ENCODE measurements at places on chromosomes 1 and 21.
A peak's percentile ranks its signal among the peaks of the same experiment; 100 is the strongest.

DNA sequence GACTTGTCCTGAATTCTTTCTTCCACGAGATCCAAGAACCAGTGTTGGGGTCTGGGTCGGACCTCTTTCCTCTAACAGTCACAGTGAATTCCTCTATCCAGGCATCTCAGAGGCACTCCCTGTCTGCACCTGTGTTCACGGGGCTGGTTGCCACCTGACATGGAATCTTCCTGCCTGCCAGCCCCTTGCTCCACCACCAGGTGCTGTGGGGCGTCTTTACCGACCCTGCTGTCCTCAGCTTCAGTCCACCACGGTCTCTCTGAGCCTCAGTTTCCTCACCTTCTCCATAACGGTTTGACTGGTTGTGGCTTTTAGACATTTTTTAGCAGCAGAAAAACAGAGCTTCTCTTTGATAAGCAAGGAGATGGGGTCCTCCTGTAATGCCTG, 62.7 kb downstream of the SDC3 start:
- no peak for DNase-seq

DNA sequence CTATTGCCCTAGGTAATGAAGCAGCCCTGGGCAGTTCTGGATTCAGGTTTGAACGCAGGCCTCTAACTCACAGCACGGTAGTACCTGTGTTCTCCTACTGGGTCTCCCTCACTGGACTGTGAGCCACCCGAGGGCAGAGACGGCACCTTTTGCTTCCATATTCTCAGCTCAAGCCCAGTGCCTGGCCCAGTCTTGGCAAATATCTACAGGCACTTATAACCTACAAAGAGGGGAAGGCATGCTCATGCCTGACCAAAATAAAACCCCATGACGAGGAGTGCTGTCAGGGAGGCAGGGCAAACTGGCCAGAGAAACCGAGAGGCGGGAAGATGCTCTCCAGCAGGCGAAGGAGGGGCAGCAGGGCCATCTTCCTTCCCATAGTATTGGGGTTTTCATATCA, 91.1 kb downstream of the DDX20 start:
- DNase-seq: no peak

GRCh38 chr1:175287377-175287776, 94.8 kb upstream of the KIAA0040 start:
- no peak for DNase-seq

DNA sequence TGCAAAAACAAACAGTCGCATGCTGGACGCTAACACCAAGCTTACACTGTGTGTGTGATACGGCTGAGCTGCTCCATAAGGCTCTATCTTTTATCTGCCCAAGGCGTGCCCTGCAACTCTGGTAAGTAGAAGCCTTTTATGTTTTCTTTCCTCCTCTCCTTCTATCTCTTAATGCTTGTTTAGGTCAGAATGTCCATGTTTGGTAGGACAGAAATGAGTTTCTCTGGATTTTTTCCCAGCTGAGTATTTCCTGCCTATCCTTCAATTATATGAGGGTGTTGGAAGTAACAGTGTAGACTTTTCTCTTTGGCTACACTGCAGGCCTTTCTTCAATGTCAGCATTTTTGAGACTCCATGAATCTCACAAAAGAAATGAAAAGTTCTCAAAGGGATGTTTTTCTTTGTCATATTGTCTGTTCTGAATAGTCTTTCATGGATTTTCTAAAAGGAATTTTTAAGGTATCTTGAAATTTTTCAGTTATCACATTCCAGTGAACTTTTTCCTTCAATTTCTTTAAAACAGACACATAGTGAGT, 124.2 kb downstream of the MACF1 start:
- DNase-seq: no peak

- DNase-seq: no peak
Observed at GRCh38 chr1:207842506-207842905, 68.4 kb downstream of the CD34 start.

- DNase-seq: no peak
Observed at GRCh38 chr1:110956586-110956985, 7.1 kb downstream of the LRIF1 start.

GRCh38 chr1:153494976-153495535, 34.6 kb upstream of the S100A7 start:
- peak; percentile 55 for DNase-seq

DNA sequence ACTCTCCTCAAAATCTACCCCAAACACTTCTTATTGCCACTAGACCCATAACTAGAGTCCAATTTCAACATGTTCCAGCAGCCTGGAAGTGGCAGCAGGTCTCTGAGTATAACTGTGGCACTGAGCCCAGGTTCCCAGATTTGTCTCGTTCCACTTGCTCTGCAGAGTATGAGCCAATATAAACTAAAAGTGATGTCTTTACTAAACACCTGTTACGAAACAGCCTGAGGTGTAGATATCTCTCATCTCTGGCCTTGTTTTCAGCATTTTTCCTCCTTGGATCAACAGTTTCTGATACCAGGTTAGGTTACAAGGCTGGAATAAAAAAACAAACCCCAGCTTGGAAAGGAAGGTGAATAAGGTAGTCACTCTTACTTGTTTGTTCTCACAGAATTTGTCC, 25.2 kb upstream of the PRDX6 start:
- no peak for DNase-seq

DNA sequence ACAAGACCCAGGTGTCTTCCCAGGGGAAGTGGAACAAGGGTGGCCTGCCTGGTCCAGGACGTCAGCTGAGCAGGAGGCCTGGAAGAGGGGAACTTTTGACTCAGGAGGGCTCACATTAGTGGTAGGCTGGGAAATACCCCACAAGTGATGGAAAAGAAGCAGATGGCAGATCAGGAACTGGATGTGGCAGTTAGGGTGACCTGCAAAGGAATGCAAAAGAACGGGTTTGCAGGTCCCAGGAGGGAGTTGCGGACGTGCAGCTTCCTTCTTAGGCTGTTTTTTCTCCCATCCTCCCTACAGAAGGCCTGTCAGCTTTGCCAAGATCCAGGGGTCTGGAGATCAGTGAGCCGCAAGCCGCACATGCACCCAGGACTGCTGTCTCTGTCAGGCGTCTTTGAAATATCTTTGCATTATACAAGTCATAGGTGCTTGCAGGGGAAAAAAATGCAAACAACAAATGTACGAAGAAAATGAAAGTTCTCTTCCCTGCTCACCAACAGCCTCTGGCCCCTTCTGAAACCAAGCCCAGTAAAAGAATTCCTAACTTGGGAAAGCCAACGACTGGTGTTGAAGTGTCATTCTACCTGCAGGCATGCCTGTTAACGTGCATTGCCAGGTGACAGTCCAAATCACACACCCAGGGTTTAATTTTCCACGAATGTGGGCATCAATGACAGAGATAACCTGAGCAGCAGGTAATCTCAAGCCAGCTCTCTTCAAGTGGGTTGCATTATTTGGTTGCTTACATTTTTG, 34.4 kb downstream of the NENF start:
- no peak for DNase-seq

GRCh38 chr1:17013491-17014320, 2.0 kb upstream of the ATP13A2 start:
- DNase-seq: no peak

DNA sequence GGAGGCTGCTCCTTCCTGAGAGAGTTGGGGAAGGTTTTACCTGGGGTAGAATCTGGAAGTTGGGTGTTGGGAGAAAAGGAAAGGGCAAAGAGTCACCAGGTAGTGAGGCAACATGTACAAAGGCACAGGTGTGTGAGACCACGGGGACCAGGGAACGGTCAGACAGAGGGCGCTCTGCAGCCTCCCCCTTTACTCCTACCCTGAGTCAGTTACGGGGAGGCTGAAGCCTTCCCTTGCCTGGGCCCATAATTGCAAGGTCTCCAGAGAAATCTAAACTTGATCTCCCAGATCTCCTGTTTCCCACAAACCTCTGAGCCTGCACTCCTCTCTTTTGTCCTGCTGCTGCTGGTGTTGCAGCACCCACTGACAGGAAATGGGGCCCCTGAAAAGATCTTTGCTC, 22.0 kb downstream of the CCN1 start:
- DNase-seq: no peak

GRCh38 chr1:217895841-217896240, 264.7 kb downstream of the SPATA17 start:
- DNase-seq: no peak

GRCh38 chr1:223216531-223217205, 73.6 kb upstream of the TLR5 start:
- no peak for DNase-seq

- DNase-seq: no peak
Observed at GRCh38 chr1:5998051-5998905, 6.1 kb upstream of the NPHP4 start.

DNA sequence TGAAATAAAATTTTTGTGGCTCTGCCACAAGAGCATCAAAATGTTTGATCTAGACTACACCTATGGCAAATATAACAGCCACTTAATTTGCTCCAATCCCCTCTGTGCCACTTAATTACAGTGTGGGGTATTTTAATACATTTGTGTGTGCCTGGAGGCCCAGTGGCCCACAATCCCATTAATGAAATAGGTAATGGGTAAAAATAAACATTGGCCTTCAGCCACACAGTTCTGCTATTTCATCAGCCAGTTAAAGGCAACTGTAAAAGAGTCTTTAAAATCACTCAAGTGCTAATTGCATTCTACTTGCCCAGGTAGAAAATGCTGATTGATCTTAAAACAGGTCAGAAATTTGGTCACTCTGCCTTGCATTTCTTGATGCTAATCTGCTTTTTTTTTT, 151.6 kb upstream of the UBE2U start:
- no peak for DNase-seq

DNA sequence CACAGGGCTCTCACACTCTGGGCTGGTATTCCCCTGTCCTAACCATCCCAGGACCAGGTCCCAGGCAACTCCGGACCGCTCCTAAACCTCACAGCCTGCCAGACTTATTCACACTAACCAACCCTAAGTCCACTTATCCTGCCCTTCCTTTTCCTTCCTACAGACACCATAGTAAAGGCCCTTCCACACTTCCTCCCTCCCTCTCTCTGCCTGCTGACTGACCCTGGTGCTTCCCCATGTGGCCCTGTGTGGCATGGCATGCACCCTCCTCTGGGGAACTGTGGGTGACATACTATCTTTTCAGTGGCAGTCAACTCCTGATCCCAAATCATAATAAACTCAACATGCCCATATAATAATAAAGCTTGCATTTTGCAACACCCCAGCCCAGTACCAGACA, 155.1 kb upstream of the DNAH14 start:
- DNase-seq: no peak

- DNase-seq: no peak
Observed at GRCh38 chr1:160411271-160412027, 11.1 kb downstream of the VANGL2 start.

DNA sequence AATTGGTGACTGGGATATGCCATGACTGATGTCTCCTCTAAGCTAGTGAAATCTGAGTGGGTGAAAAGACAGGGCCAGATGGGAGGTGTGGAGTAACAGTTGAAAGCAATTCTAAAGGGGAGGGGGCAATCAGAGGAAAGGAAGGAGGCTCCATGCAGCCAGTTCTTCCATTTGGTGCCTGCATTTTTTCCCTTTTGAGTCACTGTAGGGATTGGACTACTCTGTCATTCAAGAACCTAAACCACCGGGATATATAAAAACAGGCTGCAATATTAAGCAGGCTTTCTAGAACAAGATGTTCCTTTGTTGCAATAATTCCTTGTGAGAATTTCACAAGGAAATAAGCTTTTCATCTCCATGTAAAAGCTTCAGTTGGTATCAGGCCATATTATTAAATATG, 18.3 kb downstream of the CLIC6 start:
- no peak for DNase-seq

- peak; percentile 26 for DNase-seq
Observed at GRCh38 chr21:40765811-40766210, 81.1 kb downstream of the DSCAM start.

GRCh38 chr1:20366463-20367115, 75.9 kb downstream of the VWA5B1 start:
- no peak for DNase-seq

- no peak for DNase-seq
Observed at GRCh38 chr1:113276507-113276906, 113.8 kb upstream of the MAGI3 start.

DNA sequence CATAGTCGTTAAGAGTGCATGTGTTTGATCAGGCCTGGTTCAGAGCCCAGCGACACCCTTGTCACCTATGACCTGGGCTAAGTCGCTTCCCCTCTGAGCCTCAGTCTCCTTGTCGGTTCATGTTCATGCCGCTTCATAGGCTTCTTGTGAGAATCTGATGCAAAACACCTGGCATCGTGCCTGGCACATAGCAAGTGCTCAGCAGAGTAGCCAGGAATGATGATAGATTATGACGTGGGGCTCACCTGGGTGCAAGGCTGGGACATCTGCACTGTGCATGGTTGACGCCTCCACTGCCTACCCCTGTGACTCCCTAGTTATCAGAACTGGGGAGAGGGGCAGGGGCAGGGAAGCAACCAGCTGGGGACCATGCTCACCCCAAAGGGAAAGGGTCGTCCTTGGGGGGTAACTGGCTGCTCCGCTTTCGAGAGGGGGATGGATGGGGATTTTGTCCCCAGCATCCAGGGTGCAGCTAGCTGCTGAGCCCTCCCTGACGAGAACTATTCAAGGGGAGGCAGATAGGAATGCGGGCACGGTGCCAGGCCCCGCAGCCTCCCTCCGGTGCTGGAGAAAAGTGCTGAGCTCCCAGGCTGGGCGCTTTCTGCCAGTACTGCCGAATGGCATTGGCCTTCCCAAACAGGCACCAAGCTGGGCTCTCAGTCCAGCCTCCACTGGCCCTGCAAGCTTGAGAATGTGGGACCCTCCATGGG, 9.3 kb downstream of the EFHD2 start:
- DNase-seq: no peak

DNA sequence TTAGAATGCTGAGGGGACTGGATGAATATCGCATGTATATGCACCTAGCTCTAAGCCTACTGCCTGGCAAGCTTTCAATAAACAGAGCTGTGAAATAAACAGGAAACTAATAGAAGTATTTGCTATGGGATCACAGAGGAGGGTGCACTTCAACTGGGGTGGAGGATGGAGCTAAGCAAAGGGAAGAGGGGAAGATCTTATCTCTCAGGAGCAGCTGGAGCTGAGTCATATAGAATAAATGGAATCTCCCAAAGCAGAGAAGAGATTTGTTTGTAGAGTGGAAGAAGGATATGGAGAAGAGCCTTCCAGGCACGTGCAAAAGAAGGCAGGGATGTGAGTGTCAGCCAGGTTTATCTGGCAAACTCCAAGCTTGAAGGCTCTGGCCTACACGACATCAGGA, 17.0 kb upstream of the KCNA10 start:
- no peak for DNase-seq

- DNase-seq: peak; percentile 82
Observed at GRCh38 chr1:226967665-226968064, 27.6 kb downstream of the COQ8A start.

All from NCI-H446 treated with DMSO at 0.1 percent for 48 hours (cell line).